Renal cortical epithelial cell (primary cell): ENCODE measurements at places on chromosomes 5 and 9.

GRCh38 chr9:23611869-23612268 lies 214.2 kb downstream of the ELAVL2 start:
- DNase-seq, result no peak

- DNase-seq, result no peak
These were observed 50.6 kb downstream of the C5orf15 start for GRCh38 chr5:133917785-133918184.

- DNase-seq, result no peak
These were observed 456.7 kb downstream of the ZNF608 start for GRCh38 chr5:124289641-124290311.

DNA sequence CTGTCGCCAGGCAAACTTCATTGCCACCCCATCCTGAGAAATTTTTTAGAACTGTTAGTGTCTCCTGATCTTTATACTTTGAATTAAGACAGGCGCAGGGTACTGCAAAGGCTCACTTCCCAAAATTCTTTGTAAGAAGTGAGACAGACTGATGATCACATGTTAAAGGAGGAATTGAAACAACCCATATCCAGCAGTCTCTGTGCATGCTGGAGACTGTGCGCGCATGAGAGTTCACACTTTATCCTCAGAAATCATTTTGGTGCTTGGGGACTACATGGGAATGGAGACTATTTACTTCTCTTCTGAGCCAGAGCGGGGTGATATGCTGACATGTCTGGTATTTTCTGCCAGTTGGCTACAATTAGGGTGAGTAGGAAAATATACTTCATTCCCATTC lies 91.2 kb downstream of the ZNF474 start:
- no peak for DNase-seq

- no peak for DNase-seq
These were observed 733.8 kb downstream of the BRINP1 start for GRCh38 chr9:118635416-118635815.

DNA sequence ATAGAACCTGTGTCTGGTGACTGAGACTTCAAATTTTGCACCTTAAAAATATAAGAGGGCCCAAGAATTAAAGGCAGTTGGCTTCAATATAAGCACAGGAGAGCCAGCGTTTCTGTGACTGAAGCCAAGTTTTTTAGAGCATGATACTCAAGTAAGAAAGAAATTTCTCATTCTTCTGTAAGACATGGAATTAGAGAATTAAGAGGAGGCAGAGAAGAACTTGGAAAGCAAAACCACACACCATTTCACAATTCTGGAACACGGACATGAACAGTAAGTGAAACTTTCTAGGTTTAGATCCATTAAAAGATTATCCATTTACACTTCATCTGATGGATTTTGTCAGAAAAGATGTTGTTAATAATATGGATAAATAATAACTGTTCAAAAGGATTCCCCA lies 8.9 kb upstream of the AGXT2 start:
- DNase-seq, result no peak

DNA sequence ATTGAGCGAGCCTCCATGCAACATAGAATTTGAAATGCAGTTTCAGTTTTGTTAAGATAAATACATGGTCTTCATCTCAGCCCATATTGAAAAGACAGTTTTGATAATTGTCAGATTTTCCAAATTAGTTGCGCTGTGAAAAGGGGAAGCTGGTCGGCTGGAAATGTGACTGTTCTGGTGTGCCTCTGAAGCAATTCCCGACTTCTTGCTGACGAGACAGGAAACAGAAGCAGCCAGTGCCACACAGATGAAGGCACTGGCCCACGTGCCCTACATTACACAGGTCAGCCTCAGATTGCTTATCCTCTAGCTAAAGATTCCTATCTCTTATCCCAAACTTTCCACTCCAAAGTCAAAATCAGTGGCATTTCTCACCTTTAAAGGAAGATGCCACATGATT lies 214.1 kb upstream of the TLE4 start:
- no peak for DNase-seq

GRCh38 chr5:66881480-66882161 lies 285.4 kb downstream of the MAST4 start:
- peak; percentile 81 for DNase-seq

DNA sequence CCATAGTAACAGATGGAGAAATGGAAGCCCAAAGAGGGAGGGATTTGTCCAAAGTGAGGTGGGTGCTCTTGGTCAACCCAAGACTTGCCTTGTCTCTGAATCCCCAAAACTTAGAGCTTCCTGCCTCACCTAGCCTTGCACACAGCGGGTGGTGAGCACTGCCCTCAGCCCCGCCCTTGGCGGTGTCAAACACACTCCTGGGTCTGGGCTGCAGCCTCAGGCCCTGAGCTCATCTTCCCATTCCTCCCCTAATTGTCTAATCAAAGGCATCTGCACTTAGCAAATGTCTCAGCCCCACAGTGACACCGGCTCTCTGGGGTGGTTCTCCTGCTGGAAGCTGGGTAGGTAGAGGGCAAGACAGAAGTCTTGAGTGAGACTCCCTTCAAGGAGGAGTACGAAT lies 20.9 kb downstream of the FABP6 start:
- DNase-seq, result no peak

GRCh38 chr9:34200092-34200491 lies 21.2 kb downstream of the UBAP1 start:
- DNase-seq, result no peak

DNA sequence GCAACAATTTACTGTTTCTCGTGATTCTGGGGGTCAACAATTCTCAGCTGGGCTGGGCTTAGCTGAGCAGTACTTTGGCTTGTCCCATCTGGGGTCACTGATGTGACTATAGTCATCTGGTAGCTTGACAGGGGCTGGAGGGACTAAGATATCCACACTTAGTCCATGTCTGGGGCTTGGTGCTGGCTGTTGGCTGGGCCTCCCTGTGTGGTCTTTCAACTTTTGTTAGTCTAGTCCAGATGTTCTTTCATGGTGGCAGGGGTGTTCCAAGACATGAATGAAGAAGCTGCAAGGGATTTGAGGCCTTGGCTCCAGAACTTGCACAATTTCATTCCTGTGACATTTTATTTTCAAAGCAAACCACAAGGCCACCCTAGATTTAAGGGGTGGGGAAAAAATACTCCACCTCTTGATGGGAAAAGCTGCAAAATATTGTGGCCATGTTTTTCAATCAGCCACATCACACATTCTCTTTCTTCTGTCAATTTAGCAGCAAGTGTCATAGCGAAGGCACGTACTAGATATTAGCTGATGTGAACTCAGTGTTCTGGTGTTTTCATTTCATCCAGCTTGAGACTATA lies 59.2 kb downstream of the TSSK1B start:
- no peak for DNase-seq

DNA sequence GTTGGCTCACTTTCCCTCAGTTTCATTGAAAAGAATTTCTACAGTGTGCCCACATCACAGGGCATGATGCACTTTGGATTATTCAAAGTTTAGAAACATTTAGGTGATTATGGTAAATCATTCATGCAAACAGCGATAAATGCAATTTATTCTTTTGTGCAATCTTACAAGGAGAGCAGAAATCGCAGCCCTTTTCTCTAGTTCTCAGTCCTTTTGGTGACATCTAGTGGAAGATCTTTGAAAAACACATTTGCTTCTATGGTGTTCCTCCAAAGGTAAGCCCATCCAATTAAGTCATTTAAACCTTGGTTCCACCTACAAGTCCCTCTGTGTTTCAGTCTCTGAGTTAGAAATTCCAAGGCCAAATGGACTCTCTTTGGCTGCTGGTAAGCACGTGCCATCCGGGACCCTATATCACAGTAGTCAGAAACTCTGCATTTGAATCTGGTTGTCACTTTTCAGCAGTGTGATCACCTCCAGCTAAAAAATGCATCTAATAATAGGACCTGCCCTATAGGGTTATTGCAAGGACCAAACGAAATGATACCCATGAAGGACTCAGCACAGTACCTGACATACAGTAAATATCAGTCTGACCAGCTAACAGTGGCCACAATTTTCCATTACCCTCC lies 66.4 kb downstream of the MACROH2A1 start:
- peak; percentile 70 for DNase-seq

GRCh38 chr9:97694769-97695168 lies 2.4 kb downstream of the XPA start:
- DNase-seq, result no peak

GRCh38 chr5:1551426-1552301 lies 27.9 kb upstream of the LPCAT1 start:
- no peak for DNase-seq

DNA sequence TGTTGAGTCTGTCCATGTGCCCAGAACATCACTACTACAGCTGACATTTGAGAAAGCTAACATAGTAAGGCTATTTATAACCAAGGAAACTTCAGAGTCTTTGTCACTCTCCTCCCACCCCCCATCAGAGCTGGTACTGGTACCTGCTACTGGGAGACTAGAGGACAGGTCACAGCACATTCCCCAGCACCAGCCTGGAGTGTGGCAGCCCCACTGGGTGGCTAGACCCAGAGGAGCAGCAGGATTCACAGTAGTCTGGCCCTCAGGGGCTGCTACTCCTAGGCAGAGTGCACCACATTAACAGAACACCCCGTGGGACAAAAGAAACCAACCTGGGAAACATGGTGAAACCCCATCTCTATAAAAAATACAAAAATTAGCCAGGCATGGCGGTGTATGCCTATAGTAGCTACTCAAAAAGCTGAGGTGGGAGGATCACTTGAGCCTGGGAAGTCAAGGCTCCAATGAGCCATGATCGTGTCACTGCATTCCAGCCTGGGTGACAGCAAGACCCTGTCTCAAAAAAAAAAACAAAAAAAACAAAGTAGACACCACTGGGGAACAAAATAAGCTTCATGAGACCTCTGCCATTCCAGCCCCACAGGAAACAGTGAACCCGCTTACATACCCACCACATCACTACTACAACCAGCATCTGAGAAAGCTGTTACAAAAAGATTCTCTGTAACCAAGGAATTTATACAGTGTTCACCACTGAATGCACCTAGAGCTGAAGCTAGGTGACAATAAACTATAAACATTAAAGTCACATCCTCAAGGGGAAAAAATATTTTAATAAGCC lies 26.3 kb upstream of the PTGER4 start:
- no peak for DNase-seq

DNA sequence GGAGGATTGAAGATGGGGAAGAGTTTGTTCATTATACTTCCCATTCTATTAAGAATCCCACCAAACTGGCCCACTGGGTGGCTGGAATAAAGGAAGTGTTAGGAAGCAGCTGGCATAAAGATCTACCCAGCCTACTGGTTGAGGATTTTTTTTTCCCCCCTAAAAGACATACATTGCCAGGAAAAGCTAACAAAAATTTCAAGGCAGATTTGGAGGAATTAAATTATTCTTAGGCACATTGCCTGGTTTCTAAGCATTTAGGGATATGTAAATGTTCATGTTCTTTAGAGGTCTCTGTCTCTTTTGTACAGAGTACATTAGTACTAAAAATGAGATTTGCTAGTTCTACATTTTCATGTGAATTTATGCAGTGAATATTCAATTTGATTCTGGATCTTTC lies 8.3 kb downstream of the PIK3R1 start:
- DNase-seq, result no peak

DNA sequence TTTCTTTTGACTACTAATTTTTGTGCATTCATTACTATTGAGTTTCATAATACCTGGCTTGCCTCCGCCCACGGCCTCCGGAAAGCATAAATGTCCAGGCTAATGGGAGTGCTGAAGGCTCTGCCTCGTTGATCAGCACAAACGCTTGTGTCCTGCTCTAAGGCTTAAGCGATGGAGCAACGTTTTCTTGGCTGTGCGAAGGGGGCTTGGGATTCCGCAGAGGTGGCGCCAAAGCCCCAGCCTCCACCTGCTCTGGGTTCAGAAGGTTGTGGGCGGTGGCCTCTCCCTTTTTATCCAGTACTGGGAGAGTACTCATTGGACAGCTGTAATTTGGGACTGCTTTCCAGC lies 19.7 kb downstream of the ANXA2R start:
- DNase-seq, result peak; percentile 75

GRCh38 chr5:86749841-86750240 lies 132.1 kb downstream of the COX7C start:
- no peak for DNase-seq

- DNase-seq, result no peak
These were observed 117.4 kb upstream of the PRSS3 start for GRCh38 chr9:33677961-33678360.
